ENCODE measurements at places on chromosomes 1 and 21.

DNA sequence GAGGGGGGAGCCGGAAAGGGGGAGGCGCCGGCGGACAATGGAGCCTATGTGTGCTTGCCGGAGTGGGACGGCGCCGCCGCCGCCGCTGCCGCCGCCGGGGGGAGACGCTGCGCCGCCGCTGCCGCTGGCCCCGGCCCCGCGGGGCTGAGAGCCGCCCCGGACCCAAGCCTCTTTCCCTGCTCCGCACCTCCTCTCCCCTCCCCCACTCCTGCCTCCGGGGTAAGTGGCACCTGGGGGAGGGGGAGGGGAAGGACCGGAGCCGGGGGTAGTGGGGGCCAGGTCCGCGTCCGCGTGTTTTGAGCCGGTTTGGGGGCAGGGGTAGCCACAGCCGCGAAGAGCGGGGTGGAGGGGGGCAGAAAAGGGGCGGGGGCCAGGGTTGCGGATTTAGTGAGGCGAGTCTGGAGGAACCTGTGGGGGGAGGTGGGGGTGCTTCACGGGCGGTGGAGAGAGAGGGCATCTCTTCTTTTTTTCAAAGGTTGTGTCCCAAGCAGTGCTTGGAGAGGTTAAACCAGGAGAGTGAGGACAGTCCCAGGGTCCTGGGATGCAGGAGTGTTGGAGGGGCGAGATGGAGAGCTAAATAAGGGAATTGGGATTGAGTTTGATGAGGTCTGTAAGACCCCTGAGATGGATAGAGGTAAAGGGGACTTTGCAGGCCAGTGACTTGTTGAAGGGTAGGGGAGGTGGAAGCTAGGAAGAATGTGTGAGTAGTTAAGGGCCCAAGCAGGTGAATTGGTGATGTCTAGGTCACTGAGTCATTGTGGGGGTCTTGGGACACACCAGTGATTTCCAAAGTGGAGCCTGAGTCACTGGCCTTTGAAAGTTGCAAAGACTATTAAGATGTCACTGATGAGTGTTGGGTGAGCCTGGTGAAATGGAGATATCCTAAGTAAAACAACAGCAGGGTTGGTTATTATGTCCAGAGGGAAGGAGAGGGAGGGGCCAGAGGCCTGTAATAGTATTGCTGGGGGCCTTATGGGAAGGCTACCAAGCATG lies 59.1 kb downstream of the BCL9 start:
- DNase-seq, result no peak

DNA sequence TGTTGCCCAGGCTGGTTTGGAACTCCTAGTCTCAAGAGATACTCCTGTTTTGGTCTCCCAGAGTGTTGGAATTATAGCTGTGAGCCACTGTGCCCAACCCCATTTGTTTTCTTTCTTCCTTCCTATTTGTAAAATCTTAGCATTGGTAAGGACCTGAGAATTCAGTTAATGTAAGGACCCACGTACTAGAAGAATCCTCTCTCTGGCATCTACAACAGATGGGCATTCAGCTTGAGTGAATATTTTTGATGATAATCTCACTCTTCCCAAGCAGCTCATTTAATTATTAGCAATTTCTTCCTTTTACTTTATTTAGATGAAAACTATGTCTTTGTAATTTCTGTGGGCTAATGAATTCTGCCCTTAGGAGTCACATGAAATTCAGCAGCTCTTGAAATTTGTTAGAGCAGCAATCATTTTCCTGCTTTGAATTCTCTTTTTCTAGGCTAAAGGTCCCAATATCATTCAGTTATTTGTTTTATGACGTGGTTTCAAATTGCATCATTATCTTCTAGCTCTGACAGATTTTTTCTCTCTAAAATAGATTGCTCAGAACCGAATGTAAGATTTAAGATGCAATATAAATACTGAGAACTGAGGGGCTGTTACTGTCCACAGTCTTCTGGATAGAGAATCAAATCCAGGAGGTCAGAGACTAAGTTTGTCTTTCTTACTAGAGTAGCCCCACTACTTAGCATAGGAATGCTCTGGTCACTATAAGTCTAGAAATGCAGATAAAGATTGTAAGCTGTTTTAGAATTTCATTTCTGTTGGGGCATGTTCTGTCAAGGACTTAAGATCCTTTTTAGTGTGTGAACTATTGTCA lies 59.4 kb downstream of the EPB41 start:
- DNase-seq, result no peak

DNA sequence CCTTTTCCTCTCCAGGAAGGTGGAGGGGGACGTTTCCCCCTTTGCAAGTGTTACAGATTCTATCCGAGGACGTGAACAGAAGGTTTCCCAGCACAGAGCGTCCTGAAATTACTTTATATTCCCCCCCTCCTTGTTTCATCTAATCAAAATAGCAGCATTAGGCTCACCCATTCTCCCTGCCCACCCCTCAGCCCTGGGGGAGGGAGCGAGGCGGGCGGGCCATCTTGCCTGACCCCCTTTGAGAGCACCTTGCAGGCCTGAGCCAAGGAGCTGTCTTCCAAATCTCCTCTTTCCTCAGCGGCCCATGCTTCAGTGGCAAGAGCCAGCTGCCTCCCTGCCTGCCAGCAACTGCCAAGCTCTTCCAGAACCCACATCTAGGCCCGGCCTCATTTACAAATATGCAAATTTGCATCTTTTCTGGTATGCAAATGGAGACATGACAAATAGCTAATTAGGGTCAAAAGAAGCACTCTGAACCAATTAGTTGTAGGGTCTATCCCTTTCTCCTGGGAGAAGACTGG lies 69.1 kb upstream of the POU3F1 start:
- DNase-seq, result no peak

DNA sequence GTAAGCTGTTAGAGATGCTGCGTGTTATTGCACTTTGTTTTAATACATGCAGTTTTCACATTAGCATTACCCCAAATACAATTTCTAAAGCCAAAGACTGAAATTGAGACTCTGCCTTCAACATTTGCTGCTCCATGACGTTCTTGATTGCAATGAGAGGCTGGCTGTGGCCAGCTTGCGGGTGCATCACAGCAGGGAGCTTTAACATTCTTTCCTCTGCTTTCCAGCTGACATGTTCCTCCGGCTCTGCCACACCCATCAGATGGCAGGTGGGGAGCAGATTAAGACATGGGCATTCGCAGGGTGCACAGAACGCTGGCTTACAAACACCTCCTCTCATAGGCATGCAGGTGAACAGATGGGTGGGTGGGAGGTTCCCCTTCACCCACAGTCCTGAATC lies 314.1 kb downstream of the DISC1 start:
- no peak for DNase-seq

Measured in NT2/D1 (cell line).